Activated CD8-positive, alpha-beta memory T cell treated with anti-CD3 and anti-CD28 coated beads for 1 hour (primary cell): ENCODE measurements at places on chromosomes 6 and 20.

DNA sequence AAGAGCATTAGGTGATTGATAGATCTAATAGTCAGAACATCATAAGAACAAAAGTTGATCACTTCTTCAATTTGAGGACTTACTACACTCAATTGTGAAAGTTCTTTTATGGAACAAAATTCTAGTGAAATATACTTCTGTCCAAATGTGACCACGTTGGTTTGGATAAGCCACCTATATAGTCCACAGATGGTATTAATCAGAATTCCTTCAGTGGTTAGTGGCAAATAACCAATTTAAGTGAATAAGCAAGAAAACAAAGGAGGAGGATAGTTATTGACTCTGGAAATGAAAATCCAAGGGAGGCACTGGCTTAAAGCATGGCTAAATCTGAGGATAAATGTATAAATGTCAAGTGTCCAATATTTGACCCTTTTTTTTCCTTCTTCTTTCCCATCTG, 268.5 kb upstream of the MARCKS start:
- no peak for DNase-seq

- DNase-seq, result no peak
These were observed 29.2 kb downstream of the SLC35A1 start for GRCh38 chr6:87501809-87502572.

GRCh38 chr6:10391299-10391630, 23.6 kb downstream of the TFAP2A start:
- no peak for DNase-seq

DNA sequence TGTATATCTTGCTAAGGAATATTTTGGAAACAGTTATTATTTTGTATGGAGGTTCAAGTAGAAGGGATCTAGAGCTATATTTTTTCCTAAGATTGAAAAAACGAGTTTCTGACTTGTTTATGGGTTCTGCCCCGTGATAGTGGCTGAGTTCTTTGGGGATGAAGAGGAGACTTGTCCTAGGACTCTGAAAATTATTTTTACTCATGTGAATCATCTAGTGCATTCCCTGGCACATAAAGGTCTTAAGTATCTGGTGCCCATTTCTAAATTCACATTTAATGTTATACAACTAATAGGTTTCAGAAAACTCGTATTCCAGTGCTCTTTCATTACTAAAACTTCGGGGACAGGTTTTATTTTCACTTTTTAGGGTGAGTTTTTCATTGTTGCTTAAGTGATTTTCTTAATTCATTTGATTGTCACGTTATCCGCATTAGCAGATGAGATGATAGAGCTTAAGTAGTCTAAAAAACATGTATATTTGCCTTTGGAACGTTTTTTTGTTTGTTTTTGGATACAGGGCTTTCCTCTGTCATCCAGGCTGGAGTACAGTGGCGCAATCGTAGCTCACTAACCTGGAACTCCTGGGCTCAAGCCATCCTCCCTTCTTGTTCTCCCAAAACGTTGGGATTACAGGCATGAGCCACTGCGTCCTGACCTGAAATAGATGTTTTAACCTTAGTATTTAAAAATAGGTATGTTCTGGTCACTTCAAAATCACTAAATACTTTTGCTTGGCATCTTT, 2.1 kb downstream of the NFYA start:
- DNase-seq, result no peak

DNA sequence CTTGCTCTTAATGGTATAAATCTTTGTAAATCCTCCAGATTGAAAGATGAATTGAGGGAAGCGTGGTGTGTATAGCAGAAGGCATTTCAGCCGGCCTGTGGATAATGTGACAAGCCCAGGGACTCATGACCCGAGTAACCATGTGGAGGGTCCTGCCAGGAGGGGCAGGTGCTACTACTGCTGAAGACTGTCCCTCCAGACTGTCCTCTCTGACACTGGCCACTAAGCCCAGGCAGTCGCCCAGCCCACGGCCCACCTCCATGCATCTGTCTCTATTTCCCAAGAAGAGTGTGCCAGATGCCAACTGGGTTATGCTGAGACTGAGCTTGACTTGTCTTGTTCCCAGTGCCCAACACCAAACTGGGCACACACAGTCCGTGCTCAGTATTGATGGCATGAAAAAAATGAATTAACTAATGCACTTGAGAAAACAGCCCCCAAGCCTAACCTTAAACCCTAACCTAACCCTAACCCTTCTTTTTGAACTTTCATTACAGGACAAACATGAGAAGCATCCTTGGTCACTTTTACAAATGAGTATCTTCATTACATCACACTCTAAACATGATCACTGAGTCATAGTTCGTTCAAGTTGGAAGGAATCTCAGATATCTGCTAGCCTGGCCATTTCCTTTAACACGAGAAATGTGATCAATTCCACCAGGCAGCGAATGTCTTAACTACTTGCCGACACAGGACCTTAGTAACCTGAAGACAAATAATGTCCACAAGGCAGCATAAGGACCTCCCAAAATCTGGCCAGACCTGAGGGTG, 182.2 kb upstream of the RREB1 start:
- no peak for DNase-seq

DNA sequence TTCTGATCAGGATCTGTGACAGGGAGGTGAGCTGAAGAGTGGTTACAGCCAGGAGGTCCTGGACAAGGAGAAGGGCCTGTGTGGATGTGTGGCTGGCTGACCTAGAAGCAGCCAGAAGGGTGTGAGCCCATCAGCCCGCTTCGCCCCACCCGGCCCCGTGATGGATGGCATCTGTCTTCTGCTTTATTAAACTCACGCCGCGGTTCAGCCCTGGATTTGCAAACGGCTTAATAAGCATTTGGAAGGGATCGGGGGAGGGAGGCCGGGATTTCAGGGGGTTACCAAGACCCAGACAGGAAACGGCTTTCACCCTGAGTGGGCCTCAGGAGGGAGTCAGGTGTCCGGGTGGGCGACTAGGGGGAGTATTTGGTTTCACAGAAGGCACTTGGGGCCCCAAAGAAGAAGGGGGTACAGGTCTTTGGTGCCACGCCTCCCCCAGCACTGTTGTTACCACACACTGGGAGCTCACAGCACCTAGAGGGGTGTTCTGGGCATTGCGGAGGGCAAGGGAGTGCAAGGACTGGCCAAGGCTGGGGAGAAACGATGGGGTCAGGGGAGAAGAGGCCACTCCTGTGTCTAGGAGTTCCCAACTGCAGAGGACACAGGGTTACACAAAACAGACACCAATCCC, 53.8 kb upstream of the FOXP4 start:
- DNase-seq, result no peak

DNA sequence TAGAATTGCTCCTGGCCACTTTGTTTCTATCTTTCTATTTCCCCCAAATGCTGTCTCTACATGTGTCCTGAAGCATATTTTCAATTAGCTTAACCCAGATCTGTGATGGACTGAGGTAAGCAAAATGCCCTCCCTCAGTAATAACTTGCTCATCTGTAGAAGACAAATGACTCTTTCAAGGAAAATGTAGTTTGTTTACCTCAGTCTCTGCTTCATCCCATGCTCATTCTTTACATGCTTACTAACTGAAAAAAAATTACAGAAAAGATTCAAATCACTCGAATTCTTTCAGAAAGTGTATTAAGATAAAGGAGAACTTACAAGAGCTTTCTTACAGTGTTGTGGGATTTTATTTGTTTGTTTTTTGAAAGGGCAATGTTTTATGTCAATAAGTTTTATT, 531.1 kb downstream of the LMBRD1 start:
- DNase-seq, result no peak

- DNase-seq, result no peak
These were observed 320.8 kb downstream of the TAF4 start for GRCh38 chr20:61744691-61745396.

GRCh38 chr20:41510847-41511450, 107.2 kb downstream of the CHD6 start:
- DNase-seq, result no peak

DNA sequence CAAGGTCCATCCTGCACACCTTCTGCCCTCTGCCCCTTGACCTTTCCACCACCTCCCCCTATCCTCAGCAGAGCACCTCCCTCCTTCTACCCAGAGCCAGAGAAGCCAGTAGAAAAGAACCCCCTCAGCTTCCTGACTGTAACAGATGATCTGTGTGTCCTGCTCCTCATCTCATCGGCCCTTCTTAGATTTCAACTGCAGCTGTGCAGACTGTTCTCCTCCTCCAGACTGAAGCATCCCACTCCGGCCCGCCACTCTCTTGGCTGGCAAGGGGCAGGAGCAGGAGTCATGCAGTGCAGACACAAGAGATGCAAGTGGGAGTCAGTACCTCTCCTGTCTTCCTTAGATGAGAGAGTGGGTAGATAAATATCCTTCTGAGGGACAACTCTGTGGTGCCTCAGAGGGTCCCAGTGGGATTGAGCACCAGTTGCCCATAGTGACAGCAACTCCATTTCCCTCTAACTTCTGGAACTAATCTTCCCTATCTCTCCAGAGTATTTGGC, 163.5 kb upstream of the MLN start:
- no peak for DNase-seq

DNA sequence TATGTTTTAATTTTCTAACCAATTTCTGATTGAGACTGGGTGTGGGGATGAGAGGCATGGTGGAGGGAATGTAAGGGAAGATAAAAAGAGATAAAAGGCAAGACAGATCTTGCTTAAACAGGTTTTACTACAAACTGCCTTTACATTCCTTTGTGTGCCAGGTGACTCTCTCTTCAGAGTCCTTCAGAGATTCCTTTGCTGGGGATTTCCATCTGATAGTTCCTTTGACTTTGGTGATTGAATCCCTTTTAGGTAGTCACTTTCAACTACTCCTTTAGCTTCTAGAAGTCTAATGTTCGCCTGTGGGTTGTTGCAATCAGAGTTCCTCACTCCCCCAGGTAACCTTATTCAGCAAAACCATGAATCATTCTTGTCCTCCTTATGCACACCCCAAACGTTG, 283.3 kb upstream of the MANEA start:
- no peak for DNase-seq

DNA sequence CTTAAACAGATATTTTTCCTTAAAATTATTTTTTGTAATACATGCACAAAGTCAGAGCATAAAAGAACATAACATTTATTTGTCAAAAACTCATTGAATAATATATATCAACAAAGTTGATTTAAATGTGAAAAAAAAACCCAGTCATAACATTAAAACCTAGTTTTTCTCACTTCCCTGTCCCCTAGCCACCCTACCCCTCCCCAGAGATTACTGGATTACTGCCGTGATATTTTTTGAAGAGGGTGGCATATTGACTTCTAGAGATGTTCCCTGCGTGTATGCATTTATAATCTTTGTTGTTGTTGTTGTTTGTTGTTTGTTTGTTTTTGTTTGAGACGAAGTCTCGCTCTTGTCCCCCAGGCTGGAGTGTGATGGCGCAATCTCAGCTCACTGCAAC, 52.4 kb upstream of the ARMC2 start:
- no peak for DNase-seq

GRCh38 chr6:96760153-96760687, 77.1 kb downstream of the GPR63 start:
- no peak for DNase-seq

- DNase-seq, result no peak
These were observed 195.0 kb downstream of the GMPR start for GRCh38 chr6:16433338-16433890.

GRCh38 chr6:38678178-38678760, 24.7 kb downstream of the GLO1 start:
- DNase-seq, result no peak

DNA sequence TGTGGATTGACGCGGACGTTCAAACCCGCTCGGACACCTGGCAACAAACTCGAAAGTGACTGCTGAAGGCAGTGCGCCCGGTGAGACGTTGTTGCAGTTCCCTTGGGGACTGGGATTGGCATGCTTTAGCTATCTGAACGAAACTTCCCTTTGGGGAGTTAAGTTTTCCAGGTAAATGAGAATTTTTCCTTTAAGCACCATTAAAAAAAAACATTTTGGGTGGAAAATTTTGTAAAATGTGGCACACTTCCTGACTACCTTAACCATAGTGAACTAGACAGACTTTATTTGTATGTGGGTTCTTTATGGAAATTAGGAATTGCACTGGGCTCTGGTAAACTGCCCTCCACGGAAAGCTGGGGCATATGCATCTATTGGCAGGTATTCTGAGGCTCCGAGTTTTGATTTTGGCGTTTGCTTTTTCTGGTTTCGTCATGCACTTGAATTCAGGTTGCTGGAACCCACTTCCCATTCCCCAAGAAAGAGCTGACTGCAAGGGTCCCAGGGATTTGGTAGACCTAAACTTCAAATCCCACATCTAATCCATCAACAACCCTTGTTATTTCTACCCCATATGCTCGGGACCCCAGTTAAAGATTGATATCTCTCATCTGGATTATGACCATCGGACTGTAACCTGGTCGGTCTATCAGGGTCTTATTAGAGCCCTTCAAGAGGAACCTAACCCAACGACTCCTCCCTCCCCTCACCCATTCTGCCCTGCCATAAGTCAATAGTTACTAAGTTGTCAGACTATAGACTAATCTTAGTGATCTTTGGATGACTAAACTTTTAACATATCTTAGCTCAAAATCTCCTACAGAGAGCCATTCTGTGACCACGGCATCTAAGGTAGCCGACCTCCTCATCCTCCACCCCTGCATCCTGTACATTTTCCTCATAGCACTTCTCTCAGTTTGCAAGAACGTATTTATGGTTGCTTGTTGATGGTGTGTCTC, 800 bp upstream of the DYNLT1 start:
- no peak for DNase-seq

- no peak for DNase-seq
These were observed 1.7 kb upstream of the CST4 start for GRCh38 chr20:23690581-23690980.

DNA sequence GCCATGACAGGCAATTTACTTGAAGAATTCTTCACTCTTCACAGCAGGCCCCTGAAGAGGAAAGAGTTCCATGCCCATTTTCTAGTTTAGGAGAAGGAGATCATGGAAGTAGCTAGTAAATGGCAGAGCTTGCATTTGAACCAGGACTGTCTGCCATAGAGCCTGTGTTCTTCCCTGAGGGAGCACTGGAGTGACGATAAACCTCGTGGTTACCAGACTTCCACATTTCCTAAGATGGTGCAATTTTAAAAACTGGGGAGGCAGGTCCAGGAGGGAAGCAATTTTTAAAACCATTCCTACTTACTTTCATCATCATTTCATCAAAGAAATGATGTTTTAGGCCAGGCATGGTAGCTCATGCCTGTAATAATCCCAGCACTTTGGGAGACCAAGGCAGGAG, 36.8 kb downstream of the STK35 start:
- DNase-seq, result no peak

- DNase-seq, result no peak
These were observed 214.5 kb downstream of the BCKDHB start for GRCh38 chr6:80321011-80321410.

- no peak for DNase-seq
These were observed 89.7 kb upstream of the GCM1 start for GRCh38 chr6:53238311-53238710.

- DNase-seq, result no peak
These were observed 18.4 kb downstream of the CD83 start for GRCh38 chr6:14135893-14136539.

DNA sequence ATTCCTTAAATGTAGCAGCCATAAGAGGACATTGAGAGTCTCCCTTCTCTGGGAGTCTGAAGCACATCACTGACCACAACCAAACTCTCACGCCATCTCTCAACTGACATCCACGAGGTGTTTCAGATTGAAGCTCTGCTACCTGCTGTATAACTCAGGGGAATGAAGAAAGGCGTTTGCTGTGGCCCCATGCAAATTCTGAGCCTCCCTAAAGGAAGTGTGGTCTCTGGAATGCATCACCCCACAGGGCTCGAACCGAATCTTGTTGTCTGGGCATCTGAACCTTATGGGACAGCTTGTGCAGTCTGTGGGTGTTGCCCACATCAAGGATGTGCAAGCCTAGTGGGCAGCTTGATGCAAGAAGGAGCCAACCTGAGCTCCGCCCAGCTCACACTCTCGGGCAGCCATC, 10.9 kb downstream of the PMEPA1 start:
- no peak for DNase-seq
